ENCODE measurements at places on chromosomes 3 and 15.

DNA sequence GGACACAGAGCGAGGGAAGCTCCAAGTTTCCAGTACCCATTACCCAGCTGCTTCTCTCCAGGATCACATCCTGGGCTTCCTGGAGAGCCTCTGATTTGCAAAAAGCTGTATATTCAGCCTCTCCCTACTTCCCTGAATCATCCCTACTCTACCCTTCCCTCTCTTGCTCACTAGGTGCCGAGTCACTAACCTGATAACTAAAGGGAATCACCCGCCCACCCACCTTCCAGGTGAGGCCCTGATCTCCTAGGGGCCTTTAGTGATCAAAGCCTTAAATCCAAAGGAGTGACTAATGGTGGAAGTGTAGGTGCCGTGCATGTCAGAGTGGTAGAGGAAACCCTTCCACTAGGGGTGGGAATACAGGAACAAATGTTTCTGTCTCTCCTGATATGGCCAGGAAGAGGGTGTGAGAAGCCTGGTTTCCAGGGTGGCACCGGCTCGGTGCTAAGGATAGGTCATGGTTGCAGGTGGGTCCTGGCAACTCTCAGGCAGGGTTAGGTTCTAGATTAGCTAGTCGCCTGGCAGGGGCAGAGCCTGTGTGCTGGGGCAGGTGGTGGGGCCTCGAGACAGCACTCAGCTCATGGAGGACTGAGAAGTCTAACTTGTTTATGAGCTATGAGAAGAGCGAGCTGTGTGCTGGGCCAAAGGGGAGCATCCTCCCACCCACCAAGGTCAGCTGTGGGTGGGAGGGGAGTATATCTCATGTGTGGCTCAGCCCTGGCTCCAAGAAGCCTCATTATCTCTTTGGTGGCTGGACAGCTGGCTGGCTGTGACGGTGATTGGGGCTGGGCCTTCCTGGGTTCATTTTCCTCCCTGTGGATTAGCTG is 10.1 kb downstream of the SEMA7A start:
- DNase-seq = no peak

DNA sequence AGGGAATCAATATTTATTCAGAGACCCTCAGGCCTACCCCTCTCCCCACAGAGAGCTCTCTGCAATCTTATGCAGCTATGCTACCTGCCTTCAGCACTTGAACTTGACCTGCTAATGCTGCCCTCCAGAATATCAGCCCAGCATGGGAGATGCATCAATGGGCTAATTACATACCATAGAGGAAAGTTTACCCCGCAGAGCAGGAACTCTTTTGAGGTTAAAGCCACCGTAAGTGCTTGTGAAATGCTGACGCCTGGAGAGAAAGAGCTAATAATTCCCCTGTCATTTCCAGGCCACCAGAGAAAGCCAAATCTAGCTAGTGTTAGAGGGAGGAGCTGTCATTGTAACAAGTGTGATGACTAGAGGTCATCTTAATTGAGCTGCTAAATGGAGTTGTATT is 127.5 kb downstream of the CHST2 start:
- no peak for DNase-seq

DNA sequence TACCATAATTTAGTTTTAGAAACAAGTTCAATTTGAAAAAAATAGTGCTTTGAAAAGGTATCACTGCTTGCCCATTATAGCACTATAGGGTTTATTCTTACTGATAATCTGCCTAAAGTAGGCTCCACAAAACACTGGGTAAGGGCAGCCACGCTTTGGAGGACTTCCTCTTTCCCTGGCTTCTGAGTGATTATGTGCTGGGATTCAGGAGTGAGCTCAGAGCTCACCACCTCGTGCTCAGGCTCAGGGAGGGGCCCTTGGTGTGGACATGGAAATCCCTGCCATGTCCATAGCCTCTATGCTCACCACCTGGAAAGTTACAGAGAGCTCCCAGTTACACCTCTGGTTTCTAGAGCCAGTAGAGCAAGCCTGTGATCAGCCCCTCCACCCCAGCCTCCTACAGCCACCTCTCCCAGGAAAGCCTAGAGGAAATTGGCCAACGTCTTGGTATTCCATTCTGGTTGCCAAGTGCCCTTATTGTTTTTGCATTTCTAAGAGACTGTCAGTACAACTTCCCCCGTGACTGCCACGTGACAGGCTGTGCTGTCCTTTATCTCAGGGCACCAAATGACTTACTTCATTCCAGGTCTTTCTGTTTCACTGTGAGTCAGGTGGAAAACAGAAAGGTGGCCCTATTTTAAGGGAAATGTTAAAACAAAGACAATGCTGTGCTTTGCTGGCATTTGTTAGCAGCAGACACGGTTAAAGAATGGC is 316.0 kb downstream of the RORA start:
- DNase-seq = no peak

GRCh38 chr3:157093096-157093495 is 66.9 kb downstream of the CCNL1 start:
- DNase-seq = no peak

DNA sequence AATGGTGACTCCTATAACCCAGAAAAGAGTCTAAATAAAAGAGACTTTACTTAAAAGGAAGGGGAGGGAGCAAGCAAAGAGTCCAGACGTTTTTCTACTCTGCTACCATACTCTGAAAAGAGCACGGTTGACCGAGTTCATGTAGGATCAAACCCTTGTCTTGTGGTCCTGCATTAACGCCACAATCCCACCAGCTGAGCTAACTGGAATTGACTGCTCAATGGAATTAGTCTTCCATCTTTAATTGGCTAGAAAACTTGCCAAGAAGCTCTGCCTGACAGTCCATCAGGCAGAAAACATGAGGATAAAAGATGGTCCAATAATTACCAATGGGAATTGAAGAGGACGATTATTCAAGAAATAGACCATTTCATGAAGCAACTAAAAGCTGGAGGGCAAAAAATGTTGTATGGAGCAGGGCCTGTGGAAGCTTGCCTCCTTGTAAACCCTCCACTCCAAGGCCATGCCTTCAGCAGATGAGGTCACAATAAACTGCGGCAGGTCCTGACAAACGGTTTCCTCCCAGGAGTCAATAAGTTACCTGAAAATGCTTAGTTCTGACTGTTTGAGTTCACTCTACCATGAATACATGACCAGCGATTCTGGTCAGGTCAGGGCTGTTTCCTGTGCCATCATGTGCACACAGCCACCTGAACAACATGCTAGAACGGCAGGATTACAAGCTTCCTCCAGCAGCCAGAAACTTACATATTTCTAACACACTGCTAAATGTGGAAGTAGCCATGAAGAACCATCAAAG is 35.6 kb upstream of the ARHGEF3 start:
- no peak for DNase-seq

DNA sequence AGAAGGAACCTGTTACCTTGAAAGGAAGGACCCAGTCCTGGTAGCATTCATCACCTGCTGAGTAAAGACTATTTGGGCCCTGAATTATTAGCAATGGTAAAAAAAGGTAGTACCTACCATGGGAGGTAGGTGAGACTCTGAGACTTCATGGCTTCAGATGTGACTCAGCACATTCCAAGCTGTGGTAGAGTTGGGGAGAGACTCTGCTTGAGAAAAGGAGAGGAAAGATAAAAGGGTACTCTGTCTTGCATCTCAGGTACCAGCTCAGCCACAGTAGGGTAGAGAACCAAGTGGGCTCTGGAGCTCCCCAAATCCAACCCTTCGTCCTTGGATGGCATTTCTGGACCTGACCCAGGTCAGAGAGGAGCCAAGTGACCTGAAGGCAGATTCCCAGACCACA is 430.4 kb downstream of the TBL1XR1 start:
- DNase-seq = no peak

GRCh38 chr3:155880286-155880685 is 9.8 kb downstream of the GMPS start:
- DNase-seq = no peak

DNA sequence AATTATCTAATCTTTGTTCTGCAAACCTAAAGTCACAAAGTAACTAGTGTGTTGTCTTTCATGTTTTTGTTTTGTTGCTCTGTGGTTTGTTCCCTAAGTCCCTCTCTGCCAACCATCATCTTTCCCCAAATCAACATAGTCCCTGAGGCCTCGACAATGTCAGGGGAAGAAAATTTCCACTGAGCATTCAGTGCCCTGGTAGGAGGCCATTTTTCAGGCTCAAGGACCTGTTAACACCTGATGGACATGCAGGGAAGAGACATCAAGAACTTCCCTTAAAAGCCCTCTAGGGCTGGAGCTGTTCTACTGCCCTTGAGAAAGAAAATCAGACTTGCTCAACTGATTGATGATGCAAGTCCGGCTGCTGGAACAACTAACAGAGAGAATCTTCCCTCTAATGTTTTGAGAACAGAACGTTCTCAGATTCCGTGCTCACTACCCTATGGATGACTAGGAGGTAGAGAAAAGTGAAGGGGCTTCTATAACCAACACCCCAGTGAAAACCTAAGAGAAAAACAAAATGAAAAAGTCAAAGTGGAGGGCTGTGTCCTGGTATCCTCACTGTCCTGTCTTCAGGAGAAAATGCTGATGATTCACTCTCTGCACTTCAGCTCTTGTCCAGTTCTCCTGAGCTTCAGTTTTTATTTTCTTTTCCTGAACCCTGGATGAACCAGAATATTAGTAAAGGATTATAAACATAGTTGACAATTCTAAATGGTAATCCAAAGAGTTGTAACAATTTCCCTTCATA is 373.1 kb downstream of the FOXP1 start:
- DNase-seq = peak; percentile 84

GRCh38 chr3:196979545-196979944 is 10.9 kb upstream of the PIGZ start:
- no peak for DNase-seq

GRCh38 chr3:66885326-66886000 is 112.6 kb upstream of the KBTBD8 start:
- no peak for DNase-seq

GRCh38 chr3:189613122-189613521 is 18.1 kb upstream of the TP63 start:
- DNase-seq = no peak
